ENCODE measurements at places on chromosomes 7 and 10. TPM values are rescaled to one million over a fixed set of nuclear protein-coding genes. Genes with fewer than 3 reads are reported as not detected.

PRPS1L1 gene
- total RNA-seq, result not detected

EMX2 gene
- total RNA-seq, result under 0.01 TPM

COL17A1 gene
- total RNA-seq, result 1.2 TPM

MKX gene
- total RNA-seq, result not detected

ZNF425 gene
- 3.1 TPM for total RNA-seq

SUGCT gene
- total RNA-seq, result 17.8 TPM

FAM237B gene
- total RNA-seq, result under 0.01 TPM

GPRIN2 gene
- total RNA-seq, result not detected

PYROXD2 gene
- 6.5 TPM for total RNA-seq

TMEM196 gene
- total RNA-seq, result not detected

ACBD7 gene
- total RNA-seq, result 0.85 TPM

GPR158 gene
- total RNA-seq, result 0.19 TPM

PDE6C gene
- total RNA-seq, result not detected

HOXA5 gene
- 0.85 TPM for total RNA-seq

YKT6 gene
- total RNA-seq, result 78.6 TPM

SLC35G1 gene
- 4.6 TPM for total RNA-seq

Data from regular cardiac myocyte (primary cell).